ENCODE measurements at places on chromosomes 6 and 20. TPM values are rescaled to one million over a fixed set of nuclear protein-coding genes. Genes with fewer than 3 reads are reported as not detected.

The SAMD5 gene
- total RNA-seq, result 3.0 TPM

The CLPSL1 gene
- total RNA-seq, result not detected

The ARMH2 gene
- not detected for total RNA-seq

The FUT9 gene
- 0.03 TPM for total RNA-seq

The MLN gene
- not detected for total RNA-seq

The GPR63 gene
- 1.8 TPM for total RNA-seq

The BMP6 gene
- 2.9 TPM for total RNA-seq

The LAMA5 gene
- 101 TPM for total RNA-seq

The PRDM13 gene
- total RNA-seq, result not detected

The LTA gene
- not detected for total RNA-seq

The PLCB1 gene
- total RNA-seq, result 7.3 TPM

The HTR1E gene
- total RNA-seq, result not detected

The TRIM31 gene
- total RNA-seq, result not detected

The EPB41L1 gene
- 21.8 TPM for total RNA-seq

The IYD gene
- total RNA-seq, result not detected

The CTAGE9 gene
- not detected for total RNA-seq

The CTNNBL1 gene
- 42.1 TPM for total RNA-seq

The PHACTR1 gene
- 26.2 TPM for total RNA-seq

The AIF1 gene
- 10.3 TPM for total RNA-seq

The RNF217 gene
- 28.1 TPM for total RNA-seq

The MCM9 gene
- total RNA-seq, result 6.8 TPM

The TAAR2 gene
- not detected for total RNA-seq

The PPP1R18 gene
- 37.7 TPM for total RNA-seq

The IMPG1 gene
- total RNA-seq, result not detected

The DUSP15 gene
- total RNA-seq, result 3.4 TPM

The FAM83D gene
- total RNA-seq, result 0.62 TPM

The METTL24 gene
- total RNA-seq, result 2.0 TPM

The CST4 gene
- not detected for total RNA-seq

The SGK2 gene
- 0.70 TPM for total RNA-seq

The ELOVL4 gene
- total RNA-seq, result 0.35 TPM

The OLIG3 gene
- total RNA-seq, result not detected

The MOCS1 gene
- 22.1 TPM for total RNA-seq

The SCGN gene
- not detected for total RNA-seq

The ADGRB3 gene
- total RNA-seq, result 0.51 TPM

The QKI gene
- total RNA-seq, result 460 TPM

The KCNS1 gene
- 0.08 TPM for total RNA-seq

The COL9A1 gene
- 2.6 TPM for total RNA-seq

The ZSCAN16 gene
- total RNA-seq, result 1.9 TPM

The HAO1 gene
- total RNA-seq, result not detected

The ASCC3 gene
- total RNA-seq, result 24.4 TPM

The RFX6 gene
- not detected for total RNA-seq

The ABHD12 gene
- 35.8 TPM for total RNA-seq

The MLIP gene
- total RNA-seq, result 319 TPM

The GNAS-AS1 gene
- 0.75 TPM for total RNA-seq

The RUNX2 gene
- 3.1 TPM for total RNA-seq

The STXBP5 gene
- total RNA-seq, result 17.7 TPM

The MATN4 gene
- not detected for total RNA-seq

The FAM83B gene
- total RNA-seq, result 0.11 TPM

The MAS1 gene
- 0.03 TPM for total RNA-seq

The TPD52L2 gene
- 72.0 TPM for total RNA-seq

The TMEM14C gene
- 112 TPM for total RNA-seq

The PRKN gene
- total RNA-seq, result 23.2 TPM

The PAX1 gene
- total RNA-seq, result 0.35 TPM

The UNC93A gene
- total RNA-seq, result not detected

The KIF6 gene
- not detected for total RNA-seq

The SNAP25 gene
- 1.2 TPM for total RNA-seq

All from cardiac septum (tissue), 1 donor.